ENCODE measurements at places on chromosomes 2 and 18.

- DNase-seq: no peak
Measured at GRCh38 chr2:178163911-178164310, 30.4 kb upstream of the OSBPL6 start.

DNA sequence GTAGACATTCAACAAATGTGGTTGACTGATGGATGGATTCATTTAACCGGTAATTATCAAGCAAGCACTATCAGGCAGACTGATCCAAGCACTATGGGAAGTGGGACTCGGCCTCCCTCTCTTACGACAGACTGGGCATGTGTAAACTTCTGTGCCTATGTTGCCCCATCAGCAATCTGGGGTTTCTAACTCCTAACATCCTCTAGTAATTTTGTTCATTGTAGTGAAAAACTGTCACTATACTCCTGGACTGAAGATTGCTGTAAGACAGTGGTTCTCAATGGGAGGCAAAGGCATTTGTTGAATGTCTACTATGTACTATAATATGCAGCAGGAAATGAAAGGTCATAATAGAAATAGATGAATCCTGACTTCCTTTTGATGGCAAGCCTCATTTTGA lies 51.2 kb upstream of the CREB1 start:
- no peak for DNase-seq

- DNase-seq: no peak
Measured at GRCh38 chr2:25330273-25330672, 11.5 kb downstream of the DNMT3A start.

- DNase-seq: no peak
Measured at GRCh38 chr2:17380003-17380402, 138.2 kb downstream of the RAD51AP2 start.

- no peak for DNase-seq
Measured at GRCh38 chr2:42127425-42128424, 41.4 kb upstream of the EML4 start.

DNA sequence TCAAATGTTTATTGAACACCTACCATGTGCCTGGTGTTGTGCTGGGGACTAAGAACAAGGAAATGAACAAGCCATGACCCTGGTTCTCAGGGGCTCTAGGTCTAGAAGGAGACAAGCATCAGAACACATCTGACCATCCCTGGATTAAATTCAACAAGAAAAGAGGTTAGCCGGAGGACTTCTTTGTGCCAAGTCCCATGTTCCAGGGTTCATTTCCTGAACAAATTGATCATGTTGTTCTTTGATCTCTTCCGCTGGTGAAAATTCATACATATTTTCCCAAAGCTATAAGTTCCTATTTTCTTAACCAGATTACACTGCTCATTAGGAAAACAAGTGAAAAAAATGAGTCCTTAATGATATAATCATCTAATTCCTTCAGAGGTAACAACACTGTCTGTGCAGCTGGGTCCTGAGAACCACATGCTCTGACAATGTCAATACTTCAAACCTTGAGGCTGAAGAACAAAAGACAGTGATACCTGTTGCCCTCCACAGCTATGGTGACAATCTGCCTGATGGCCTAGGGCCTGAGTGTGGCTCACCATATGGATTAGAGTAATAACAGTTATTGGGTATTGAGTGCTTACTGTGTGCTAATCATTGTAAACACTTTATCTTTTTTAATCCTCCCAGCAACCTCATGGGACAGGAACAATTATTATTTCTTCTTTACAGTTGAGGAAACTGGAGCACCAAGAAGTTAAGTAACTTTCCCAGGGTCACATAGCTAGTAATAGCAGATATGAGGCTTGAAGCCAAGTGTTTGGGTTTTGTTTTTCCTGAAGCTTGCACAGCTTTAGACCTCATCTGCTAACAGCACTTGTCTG lies 24.6 kb upstream of the INO80C start:
- no peak for DNase-seq

GRCh38 chr2:1972011-1972410 lies 227.7 kb upstream of the PXDN start:
- DNase-seq: no peak

DNA sequence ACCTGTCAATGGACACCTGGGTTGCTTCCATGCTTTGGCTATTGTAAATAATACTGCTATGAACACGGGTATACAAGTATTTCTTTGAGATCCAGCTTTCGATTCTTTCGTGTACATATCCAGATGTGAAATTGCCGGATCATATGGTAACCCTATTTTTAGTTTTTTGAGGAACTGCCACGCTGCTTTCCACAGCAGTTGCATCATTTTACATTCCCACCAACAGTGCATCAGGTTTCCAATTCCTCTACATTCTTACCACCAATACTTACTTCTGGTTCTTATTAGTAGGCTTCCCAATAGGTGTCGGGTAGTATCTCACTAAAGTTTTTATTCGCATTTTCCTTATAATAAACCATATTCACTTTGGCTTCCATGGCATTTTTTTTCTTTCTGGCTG lies 69.6 kb downstream of the PID1 start:
- no peak for DNase-seq

GRCh38 chr2:238108423-238109183 lies 8.5 kb downstream of the ESPNL start:
- no peak for DNase-seq

- DNase-seq: no peak
Measured at GRCh38 chr2:218332920-218333645, 23.6 kb upstream of the CATIP start.

- DNase-seq: no peak
Measured at GRCh38 chr18:7233134-7233810, 2.4 kb downstream of the LRRC30 start.

- DNase-seq: no peak
Measured at GRCh38 chr2:26566081-26566375, 75.1 kb downstream of the CIB4 start.

GRCh38 chr2:19336781-19337180 lies 21.6 kb downstream of the OSR1 start:
- no peak for DNase-seq

DNA sequence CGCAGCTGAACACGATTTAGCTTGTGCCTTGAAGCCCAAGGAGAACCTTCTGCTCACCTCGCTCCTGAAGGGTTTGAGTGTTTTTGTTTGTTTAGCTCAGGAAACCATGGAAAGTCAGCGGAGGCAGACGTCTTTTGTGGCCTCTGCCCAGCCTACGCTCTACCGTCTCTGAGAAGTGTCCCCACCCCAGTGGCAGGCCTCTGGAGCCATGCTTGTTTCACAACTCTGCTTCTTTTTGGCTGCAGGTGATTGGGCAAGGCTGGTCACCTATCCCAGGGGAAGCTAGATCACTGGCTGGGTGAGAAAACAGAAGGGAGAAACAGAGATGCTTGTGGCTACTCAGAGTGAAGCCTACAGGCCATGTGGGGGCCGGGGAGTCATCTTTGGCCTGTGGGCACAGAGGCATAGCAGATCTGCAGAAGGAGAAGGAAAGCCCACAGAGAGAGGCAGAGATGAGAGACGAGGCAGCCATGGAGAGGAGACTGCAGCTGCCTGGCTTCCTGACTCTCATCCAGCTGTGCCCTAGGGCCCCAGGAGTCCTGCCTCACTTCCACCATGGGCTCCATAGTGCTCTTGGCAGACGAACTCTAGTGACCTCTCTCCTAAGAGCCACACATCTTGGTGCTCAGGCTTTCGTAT lies 50.1 kb downstream of the CIB4 start:
- DNase-seq: no peak

DNA sequence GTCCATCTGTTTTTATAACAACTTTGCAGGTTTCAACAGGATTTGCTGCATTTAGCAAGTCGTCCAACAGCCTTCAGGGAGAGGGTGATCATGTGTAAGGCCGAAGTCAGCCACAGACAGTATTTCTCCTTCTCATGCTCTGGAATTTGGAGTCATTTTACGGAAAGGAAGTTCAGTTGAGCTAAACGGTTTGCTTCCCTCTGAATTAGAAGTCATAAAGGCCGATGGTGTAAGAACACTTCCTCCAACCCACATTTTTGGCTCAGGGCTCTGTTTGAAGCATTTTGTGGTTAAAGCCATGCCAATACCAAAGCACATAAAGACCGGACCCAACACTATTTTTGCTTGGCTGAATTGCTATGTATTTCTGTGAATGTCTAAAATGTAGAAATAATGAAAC lies 129.5 kb downstream of the TMEM182 start:
- DNase-seq: no peak

DNA sequence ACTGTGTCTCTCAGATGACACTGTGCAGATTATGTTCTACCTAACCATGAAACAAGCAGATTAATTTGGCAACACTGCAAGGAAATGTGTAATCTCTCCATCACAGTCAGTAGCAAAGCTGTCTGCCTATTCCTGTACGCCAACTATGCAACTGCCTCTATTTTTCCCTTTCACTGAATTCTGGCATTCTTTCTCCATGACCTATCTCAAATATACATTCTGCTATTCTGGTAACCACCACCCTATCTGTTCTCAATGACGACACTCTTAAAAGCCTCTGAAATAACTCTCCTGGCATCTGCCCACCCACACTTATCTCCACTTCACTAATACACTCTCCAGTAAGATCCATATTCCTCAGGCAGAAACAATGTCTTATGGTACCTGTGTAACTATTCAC lies 78.7 kb downstream of the ABCA12 start:
- DNase-seq: no peak

DNA sequence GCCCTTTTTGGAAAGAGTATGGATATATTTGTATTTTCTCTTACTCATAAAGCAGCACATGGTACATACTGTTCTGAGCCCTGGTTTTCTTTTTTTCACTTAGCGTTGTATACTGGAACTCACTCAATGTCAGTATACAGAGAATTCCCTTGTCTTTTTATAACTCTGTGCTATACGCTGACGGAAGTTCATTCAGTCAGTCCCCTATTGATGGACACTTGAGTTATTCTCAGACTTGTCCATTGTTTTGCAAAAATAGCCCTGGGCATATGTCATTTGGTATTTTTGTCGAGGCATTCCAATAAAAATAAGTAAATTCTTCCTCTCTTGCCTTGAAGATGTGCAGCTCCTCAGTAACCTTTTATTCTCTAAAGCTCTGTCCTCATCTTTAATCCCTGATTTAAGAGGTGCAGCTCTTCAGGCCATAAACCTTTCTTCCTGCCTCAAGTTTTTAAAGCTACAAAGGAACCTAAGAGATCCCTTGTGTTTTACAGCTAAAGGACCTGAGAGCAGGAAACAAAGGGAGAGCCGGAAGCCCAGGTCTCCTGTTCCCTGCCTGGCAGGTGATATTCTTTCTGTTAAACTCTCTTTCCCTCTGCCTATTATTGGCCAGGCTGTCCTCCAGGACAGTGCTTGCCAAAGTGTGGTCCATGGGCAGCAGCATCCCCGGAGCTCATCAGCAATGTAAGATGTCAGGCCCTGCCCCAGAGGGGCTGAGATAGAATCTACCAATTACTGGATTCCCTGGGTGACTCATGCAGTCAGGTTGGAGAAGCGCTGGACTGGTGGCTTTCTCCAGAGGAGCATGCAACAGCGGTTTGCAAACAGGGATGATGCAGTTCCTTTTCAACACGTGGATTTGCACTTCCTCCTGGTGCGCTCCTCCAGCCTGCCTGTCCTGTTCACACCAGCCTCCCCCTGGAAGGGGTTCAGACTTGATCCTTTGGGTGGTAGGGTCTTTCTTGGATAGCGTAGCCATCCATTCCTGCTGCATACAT lies 158.0 kb downstream of the NEDD4L start:
- DNase-seq: no peak

- DNase-seq: no peak
Measured at GRCh38 chr2:128272601-128273468, 45.8 kb downstream of the HS6ST1 start.

- no peak for DNase-seq
Measured at GRCh38 chr2:145036421-145037011, 516.6 kb upstream of the ZEB2 start.

DNA sequence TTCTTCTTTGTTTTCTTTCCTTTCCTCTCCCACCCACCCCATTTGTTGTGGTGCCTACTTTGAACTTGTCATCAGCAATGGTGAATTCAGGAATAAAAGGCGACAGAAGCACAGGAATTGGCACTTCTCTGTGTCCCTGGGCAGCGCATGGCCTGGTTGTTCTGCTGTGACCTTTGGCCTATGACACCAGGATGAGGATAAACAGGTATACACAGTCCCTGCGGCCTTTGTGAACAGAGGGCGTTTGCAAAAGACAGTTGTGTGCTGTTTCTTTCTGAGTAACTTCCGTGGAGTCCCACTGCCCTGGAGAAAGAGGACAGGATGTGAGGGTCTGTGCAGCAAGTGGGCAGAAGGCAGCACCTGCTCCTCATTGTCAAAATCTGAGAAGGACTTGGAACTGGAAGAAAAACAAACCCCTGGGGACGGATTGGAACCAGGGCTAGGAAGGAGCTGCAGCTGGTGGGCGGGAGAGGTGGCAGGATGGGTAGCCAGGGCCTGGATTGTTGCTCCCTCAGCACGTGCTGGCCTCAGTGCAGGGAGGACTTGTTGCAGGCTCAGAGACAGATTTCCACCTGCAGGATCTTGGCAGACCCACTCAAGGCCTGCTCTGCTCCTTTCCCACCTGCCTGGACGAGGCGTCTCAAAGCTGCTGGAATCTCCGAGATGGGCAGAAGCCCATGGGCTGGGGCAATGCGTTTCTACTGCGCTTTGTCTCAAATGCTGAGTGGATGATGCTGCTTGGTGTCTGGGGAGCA lies 159.5 kb downstream of the ACKR3 start:
- DNase-seq: no peak

DNA sequence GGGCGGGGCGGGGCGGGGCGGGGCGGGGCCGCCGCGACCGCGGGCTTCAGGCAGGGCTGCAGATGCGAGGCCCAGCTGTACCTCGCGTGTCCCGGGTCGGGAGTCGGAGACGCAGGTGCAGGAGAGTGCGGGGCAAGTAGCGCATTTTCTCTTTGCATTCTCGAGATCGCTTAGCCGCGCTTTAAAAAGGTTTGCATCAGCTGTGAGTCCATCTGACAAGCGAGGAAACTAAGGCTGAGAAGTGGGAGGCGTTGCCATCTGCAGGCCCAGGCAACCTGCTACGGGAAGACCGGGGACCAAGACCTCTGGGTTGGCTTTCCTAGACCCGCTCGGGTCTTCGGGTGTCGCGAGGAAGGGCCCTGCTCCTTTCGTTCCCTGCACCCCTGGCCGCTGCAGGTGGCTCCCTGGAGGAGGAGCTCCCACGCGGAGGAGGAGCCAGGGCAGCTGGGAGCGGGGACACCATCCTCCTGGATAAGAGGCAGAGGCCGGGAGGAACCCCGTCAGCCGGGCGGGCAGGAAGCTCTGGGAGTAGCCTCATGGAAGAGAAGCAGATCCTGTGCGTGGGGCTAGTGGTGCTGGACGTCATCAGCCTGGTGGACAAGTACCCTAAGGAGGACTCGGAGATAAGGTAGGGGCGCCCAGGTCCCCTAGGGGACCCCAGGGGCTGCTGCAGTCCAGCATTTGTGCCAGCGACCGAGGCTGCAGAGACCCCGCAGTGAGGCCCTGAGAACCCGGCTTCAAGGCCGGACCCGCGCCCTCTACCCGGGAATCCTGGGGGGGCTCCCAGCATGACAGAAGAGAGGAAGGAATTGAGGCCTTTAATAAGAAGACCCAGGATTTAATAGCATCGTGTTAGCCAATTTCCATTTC lies at the start of gene KHK:
Gene KHK (plus strand): TSS at position 49 of the 870 bp plus-strand sequence. CDS start 488 bp downstream, at position 537.
- DNase-seq: no peak

GRCh38 chr18:48229552-48229981 lies 179.6 kb downstream of the ZBTB7C start:
- DNase-seq: no peak

- DNase-seq: no peak
Measured at GRCh38 chr2:174882416-174882815, 118.1 kb upstream of the CHRNA1 start.

Data from glomerular endothelial cell (primary cell).